ENCODE measurements at places on chromosomes 4 and X. TPM values are rescaled to one million over a fixed set of nuclear protein-coding genes. Genes with fewer than 3 reads are reported as not detected.

DNA sequence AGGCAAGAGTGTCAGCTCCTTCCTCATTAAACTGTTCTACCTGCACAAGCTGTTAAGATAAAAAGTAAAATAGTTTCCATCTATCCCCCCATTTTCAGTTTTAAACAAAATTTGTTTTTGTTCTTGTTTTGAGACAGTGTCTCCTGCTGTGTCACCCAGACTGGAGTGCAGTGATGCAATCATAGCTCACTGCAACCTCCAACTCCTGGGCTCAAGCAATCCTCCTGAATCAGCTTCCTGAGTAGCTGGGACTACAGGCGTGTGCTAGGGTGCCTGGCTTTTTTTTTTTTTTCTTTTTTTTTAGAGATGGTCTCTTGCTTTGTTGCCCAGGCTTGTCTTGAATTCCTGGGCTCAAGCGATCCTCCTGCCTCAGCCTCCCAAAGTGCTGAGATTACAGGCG, 105.4 kb downstream of the HS6ST2 start:
- DNase-seq: no peak

- DNase-seq: no peak
Measured at GRCh38 chr4:99712099-99712498, 54.5 kb upstream of the C4orf54 start.

DNA sequence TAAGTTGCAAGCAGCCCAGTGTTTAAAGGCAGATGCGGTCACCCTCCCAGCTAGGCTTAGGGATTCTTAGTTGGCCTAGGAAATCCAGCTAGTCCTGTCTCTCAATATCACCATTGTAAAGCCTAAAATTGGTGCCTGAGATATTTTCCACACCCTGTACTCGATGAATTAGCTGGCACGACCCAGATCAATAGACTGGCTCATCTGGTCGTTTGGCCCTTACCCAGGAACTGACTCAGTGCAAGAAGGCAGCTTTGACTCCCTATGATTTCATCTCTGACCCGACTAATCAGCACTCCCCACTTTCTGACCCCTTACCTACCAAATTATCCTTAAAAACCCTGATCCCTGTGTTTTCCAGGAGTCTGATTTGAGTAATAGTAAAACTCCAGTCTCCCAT, 384.9 kb upstream of the SLC7A11 start:
- DNase-seq: no peak

DNA sequence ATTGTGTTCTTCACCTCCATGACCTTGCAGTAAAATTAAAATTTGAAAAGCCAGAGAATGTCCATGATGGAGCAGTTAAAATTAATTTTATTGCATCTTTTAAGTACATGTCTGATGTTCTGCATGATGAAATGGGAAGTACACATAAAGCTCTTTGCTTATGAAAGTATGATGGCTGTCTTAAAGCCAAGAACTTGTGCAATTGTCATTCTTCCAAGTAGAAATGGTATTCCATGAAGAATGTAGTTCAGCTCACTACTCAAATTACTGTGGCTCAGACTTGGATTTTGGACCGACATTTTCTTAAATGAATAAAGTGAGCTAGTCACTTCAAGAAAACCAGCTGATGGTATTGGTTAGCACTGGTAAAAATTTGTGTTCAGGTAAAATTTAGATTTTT, 161.7 kb upstream of the CXCL13 start:
- no peak for DNase-seq

DAPP1 gene
- total RNA-seq: 10.1 TPM

RBM46 gene
- total RNA-seq: not detected

DNA sequence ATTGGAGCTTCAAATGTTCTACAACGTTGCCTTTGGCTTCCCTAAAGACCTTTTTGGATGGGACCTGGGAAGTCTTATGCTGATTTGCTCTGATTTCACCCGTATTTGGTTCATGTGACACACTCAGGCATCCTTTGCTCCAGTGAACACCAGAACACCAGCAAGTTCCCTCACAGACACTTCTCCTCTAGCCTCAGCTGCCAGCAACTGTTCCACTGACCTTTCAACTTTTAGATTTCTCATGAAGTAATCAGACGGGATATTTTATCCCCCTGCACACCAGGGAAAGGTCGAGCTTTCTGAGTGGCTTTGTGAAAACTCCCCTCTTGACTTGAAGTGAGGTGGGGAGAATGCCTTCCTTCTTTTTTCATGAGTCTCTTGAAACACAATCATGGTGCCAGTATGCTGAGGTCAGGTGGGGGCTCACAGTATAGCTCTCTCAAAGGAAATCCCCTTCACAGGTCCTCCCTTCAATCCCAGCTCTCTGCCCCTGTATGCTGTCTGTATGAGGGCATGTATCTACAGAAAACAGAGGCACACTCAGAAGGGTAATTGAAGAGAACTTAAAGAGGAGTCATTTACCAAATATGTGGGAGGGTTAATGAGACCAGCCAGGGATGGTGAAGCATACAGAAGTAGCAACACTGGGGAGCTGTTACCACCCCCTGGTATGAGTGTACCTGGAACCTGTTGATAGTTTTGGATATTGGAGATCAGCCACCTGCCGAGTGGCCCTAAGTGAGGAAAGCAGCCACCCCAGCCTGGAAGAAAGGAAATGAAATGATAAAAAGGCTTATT, 62.7 kb downstream of the FGFBP1 start:
- no peak for DNase-seq

VCX2 gene
- not detected for total RNA-seq

SSX3 gene
- total RNA-seq: not detected

- DNase-seq: no peak
Measured at GRCh38 chr4:6941796-6942195, 32.2 kb downstream of the TBC1D14 start.

XAGE2 gene
- total RNA-seq: not detected

DNA sequence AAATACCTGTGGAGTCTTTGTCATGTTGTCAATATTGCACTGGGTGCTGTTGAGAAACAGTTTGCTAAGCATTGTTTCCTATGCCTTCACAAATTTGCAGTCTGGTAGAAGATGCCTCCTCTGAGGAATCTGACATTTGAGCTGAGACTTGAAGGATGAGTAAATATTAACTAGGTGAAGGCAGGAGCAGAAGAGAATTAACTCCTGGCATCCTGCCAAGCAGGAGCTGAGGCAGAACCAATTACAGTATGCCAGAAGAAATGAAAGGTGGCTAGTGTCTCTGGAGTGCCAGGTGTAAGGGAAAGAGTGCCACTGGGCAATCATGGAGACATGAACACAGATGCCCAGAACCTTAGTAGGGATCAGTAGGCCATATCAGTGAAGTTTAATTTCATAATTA, 1778.2 kb upstream of the PCDH10 start:
- DNase-seq: peak; percentile 82

PRMT9 gene
- total RNA-seq: 11.7 TPM

DNA sequence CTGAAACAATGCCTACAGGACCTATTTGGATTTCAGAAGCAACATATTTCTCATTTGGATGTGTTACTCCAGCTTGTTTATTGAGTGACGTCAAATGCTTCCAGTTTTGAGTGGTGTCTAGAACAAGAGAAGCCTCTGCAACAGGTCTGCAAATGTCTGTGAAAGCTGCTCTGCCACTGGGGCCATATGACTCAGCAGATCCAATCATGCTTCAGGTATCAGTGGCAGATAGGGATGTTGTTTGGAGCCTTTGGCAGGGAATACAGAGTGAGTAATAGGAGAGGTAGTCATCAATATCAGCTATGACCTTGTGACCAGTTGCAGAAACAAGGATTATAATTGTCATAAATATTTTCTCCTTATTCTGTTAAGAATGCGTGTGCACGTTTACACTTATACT, 141.1 kb upstream of the ZXDA start:
- no peak for DNase-seq

DNA sequence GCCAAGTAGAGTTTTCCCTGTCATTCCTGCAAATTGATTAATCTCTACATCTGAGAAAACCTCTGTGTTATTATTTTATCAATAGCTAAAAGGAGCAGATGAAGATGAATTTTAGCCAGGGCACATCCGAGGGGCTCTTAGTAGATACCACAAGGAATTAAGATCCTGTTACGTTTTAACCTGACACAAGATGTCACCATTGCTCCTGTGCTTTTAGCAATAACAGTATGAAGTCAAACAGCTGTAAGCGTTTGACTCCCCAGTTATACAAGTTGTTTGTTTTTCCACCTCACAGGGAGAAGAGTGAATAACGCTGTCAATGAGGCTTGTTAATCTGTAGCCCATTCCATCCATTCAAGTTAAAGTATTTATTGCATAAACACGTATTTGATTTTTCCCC, 76.0 kb upstream of the AP1S2 start:
- no peak for DNase-seq

STAP1 gene
- 3.9 TPM for total RNA-seq

- no peak for DNase-seq
Measured at GRCh38 chrX:87808576-87809243, 291.1 kb downstream of the KLHL4 start.

DNA sequence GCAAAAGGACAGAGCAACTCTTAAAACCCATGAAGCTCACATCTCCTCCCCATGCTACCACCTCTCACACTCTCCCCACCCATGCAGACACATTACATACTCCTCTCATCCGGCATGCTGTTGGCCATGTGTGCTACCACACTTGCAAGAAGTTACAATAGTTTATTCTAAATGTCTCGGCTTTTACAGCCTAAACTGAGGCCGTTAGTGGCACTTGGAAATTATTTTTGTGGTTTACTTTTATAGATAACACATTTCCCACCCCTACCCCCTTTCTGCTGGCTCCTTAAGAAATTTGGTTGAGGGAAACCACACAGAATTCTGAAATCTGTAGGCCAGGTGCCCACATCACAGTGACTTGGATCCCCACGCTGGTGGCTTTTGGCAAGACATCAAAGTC, 141.1 kb upstream of the HHIP start:
- DNase-seq: no peak

Data from kidney (tissue), 22 donors.